ENCODE measurements at places on chromosomes 4 and X.
A peak's percentile ranks its signal among the peaks of the same experiment; 100 is the strongest.

DNA sequence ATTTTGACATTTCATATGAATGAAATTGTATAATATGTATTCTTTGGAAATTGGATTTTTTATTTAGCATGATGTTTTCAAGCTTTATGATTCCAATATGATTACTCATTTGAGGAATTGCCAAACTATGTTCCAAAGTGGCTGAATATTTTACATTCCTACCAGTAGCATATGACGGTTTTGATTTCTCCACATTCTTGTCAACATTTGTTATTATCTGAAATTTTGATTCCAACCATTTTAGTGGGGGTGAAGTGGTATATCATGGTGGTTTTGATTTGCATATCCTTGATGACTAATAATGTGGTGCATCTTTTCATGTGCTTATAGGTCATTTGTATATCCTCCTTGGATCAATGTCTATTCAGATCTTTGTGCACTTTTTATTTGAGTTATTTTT, 2.6 kb upstream of the BEX1 start:
- DNase-seq, result no peak

DNA sequence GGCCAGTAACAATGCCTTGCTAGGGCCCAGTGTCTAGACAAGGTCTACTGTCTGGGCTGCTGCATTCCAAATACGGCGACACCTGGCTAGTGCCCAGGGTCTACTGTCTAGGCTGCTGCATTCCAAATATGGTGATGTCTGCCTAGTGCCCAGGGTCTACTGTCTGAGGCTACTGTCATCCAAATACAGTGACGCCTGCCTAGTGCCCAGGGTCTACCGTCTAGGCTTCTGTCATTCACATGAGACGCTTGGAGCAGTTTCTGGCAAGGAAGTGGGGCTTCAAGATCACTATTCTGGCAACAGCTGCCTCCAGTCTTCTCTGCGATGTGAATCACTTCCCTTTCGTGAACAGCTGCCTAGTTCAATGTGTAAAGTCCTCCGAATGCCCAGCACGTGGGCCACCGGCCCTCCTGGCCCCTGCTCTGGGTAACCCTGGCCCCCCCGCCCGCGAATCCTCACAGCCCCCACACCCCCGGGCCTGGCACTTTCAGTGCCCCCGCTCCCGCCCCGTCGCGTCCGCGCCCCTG, 12.7 kb downstream of the ACOX3 start:
- DNase-seq, result no peak

DNA sequence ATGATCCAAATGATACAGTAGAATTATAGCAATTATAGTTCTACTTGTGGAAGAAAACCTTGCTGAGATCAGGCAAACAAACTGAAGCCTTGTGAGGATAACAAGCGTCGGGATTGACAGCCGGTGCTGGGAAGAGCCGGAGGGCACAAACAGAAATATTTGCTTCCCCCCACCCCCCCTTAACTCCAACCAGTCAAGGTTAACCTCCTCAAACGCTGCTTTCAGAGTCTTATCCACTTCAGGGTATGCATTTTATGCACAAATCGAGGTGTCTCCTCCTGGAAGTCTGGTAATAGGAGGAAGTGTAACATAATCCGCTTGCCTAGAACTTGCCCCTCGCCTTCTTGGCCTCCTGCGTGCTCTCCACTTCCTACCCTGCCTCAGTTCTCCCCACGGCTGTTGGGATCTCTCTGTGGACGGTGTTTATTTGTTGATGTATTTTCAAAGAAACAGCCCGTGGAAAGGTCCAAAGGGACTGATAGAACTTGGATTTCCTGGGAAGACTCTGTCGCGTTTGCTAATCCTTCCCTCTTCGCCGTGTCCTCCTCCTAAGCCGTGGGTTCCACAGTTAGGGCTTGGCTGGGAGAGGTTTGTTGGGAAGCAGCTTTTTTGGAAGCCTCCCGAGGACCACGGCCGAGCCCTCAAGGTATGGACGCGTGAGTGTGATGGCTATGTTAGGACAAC, 4.1 kb upstream of the ARX start:
- DNase-seq, result no peak

- no peak for DNase-seq
These were observed 559 bp downstream of the TRPC5 start for GRCh38 chrX:112081781-112082652.

- DNase-seq, result no peak
These were observed 36.9 kb downstream of the WDR17 start for GRCh38 chr4:176102414-176103063.

- peak; percentile 69 for DNase-seq
These were observed 78.7 kb upstream of the MSX1 start for GRCh38 chr4:4780729-4781244.

GRCh38 chr4:53778155-53778554, 186.9 kb upstream of the LNX1 start:
- no peak for DNase-seq

- DNase-seq, result no peak
These were observed 12.9 kb downstream of the CCDC22 start for GRCh38 chrX:49247916-49248811.

- no peak for DNase-seq
These were observed 403.9 kb downstream of the PCDH7 start for GRCh38 chr4:31124008-31124585.

DNA sequence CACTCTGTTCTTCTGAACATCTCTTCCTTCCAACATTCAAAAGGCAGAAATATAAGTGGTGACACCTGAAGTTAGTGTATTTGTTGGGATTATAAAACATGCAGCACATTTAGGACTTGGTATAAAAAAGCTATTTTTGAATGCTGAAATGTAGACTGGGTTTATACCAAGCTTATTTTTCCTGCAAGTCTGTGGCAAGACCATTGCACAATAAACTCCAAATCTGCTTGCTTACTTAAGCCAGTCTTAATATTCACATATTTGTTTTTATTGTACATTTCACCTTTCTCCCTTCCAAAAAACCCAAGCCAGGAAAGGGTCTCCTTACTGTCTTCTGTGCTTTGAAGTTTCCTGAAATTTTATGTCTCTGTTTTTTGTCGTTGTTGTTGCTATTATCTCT, 63.7 kb downstream of the FHIP1A start:
- DNase-seq, result no peak

Data from AG09319 (cell line).